ENCODE measurements at places on chromosomes 4 and X.

DNA sequence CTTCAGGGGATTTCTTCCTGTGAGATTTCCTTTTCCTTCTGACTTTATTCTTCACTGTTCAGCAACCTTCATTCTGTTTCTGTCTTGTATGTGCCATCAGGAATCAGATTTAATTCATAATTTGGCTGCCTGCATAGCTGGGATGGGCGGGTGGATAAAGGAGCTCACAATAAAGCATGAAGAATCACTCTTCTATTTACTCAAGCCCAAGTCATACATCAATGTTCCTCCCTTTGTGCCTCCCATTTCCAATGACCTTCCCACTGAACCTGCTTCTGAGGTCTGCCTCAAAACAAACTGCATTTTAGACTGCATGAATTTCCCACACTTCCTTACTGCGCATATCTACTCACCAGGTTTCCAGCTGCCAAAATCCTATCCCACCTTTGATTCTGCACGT lies 14.0 kb downstream of the PDGFC start:
- DNase-seq = no peak

GRCh38 chr4:121093261-121093660 lies 20.9 kb upstream of the NDNF start:
- DNase-seq = no peak

DNA sequence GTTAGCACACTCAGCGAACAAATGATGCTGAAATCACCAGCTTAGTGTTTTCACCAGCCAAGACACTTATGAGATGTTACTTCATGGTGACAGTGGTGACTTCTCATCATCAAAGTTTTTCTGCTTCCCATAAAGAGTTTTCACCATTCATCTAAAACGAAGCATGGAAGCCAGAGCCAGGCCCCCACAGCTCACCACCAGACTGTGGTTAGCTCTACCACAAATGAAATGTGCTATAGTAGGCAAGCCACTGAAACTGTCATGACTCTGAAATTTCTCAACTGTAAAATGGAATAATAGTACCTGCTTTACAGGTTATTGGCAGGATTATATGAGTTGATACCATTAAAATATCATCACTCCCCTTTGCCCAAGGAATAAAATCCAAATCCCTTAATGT lies 56.4 kb upstream of the HHIP start:
- no peak for DNase-seq

- DNase-seq = no peak
Observed at GRCh38 chr4:126637706-126638105, 995.1 kb upstream of the INTU start.

GRCh38 chr4:113874480-113874879 lies 105.0 kb downstream of the ARSJ start:
- no peak for DNase-seq

All from activated CD4-positive, alpha-beta T cell treated with anti-CD3 and anti-CD28 coated beads for 4 hours (primary cell).